Activated T-helper 1 cell treated with anti-CD3 and anti-CD28 coated beads, Interleukin-12 subunit alpha, Interleukin-12 subunit beta, Interleukin-2, Interleukin-4 antibody, amounts not matched to agents 30 ng/mL and 10 ng/mL and 1 ng/mL, durations not matched to agents 14 hours and 24 hours and 36 hours (primary cell): ENCODE measurements at places on chromosomes 16 and 17. TPM values are rescaled to one million over a fixed set of nuclear protein-coding genes. Genes with fewer than 3 reads are reported as not detected.

NF1 gene
- 30.0 and 31.5 TPM in 2 replicates for total RNA-seq

CD79B gene
- total RNA-seq: 28.9 and 31.8 TPM in 2 replicates

CLEC19A gene
- not detected in 2 replicates for total RNA-seq

DNA sequence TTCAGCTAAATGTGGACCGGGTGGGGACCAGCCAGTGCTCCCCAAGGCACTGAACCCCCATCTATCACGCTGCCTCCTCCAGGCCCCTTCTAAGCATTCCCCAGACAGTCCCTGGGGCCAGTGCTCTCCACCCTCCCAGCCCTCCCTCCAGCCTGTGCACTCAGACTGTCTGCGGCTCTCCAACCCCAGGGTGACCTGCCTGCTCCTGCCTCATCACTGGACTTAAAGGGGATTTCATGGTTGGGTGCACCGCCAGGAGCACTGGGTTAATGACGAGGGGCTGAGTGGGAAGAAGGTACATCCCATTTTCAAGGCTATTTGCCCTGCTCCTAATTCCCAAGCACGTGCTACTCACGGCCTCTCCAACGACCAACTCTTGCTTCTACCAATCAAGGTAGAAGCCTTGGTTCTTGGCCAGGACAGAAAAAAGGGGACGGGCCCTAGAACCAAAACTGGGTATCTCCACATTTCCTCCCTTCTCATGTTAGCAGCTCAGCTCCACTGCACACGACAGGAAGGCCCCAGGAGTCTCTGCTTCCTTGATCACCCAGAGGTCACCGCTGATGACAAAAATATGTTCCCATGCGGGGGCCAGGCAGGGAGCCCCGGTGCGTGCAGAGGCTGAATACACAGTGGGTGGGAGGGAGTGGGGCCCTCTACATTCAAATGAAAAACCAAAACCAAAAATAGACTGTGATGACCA is 3.5 kb upstream of the ABR start:
- peaks cover 6% of the 10 kb centered on the region for H3K27me3 ChIP-seq
- H3K4me1 ChIP-seq: no peaks in the 10 kb centered on the region
- no peak for DNase-seq
- no peaks in the 10 kb centered on the region for H3K36me3 ChIP-seq

DNA sequence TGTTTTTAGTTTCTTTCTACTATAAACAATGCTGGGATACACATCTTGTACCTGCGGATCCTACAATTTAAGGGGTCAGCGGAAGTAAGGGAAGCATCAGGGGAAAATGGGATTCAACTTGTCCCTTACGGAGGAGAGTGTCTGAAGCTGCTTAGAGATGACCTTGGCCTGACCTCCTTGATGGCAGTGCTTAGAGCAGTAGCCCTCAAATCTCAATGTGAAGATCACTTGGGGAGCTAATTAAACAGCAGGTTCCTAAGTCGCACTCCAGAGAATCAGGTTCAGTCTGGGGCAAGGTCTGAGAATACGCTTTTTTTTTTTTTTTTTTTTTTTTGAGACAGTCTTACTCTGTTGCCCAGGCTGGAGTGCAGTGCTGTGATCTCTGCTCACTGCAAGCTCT is 9.6 kb upstream of the METTL16 start:
- no peak overlapping the region for H3K27ac ChIP-seq
- no peaks in the 10 kb centered on the region for H3K36me3 ChIP-seq
- no peak overlapping the region for H3K4me3 ChIP-seq
- peaks cover under 1% of the 10 kb centered on the region for H3K27me3 ChIP-seq
- no peaks in the 10 kb centered on the region for H3K4me1 ChIP-seq
